ENCODE measurements at places on chromosomes 1 and 21. TPM values are rescaled to one million over a fixed set of nuclear protein-coding genes. Genes with fewer than 3 reads are reported as not detected.

RHEX gene
- 0.28 TPM for polyA plus RNA-seq

DNA sequence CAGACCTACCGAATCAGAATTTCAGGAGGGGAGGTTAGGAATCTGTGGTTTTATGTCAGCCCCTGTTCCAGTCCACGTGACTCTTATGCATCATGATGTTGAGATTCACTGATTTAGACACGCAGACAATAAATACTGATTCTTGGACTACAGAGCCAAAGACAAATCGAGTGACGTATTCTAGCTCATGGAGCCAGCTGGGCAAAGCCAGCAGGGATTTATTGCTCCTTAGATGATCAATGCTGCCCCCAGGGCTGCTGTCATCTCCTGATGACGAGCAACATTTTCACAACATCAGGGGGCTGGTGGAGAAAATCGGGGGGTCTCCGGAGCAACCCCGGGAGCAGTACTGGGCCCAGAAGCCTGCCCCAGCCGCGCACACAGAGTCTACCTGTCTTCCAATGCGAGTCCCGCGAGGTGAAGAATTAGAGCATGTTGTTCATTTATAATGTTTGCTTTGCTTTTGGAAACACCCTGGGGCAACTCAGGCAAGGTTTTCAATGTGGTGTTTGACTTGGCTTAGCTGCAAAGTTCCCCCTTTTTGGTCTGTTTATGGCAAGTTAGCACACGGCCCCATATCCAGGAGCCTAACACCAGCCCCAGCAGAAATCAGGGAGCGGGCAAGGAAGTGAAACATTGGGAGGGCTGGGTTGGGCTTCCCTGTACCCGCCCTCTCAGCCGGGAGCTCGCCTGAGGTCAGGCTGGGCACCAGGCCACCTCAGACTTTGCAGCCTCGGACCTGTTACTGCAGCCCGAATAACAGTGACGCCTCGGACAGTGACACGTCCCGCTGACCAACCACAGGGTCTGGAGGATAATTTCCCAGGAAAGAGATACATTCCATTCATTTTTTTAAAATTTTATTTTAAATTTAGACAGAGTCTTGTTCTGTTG lies 19.9 kb upstream of the CLDN14 start:
- no peak for DNase-seq

- no peak for DNase-seq
Measured at GRCh38 chr1:10132852-10133251, 77.5 kb upstream of the KIF1B start.

DNA sequence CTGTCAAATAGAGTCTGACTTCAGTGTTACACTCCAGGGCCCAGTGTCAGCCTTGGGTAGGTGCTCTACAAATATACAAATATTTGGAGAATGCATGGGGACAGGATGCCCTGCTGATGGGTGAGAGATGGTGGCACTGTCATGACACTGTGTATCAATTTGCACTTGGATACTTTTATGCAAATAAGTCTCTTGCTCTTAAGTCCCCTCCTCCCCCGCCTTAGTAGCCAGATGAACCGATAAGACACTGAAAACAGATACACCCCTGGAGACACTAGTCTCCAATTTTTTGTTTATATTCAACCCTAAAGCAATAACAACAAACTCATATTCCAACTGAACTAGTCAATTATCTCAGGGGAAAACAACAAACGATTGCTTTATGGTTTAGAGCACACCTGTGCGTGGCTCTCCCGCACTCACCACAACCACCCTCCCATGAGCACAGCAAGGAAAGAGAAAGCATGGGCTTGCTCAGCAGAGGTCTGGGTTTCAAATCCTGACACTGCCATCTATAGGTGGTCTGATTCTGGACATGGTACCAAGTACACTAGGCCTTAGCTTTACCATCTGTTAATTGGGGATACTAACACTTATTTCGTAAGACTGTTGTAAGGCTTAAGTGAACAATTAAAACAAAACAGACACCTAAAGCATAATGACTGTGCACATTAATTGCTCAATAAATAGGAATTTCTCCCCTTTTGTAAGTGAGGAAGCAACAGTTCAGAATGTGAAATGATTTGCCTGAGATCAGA lies 50.3 kb downstream of the HIVEP3 start:
- DNase-seq = no peak

DNA sequence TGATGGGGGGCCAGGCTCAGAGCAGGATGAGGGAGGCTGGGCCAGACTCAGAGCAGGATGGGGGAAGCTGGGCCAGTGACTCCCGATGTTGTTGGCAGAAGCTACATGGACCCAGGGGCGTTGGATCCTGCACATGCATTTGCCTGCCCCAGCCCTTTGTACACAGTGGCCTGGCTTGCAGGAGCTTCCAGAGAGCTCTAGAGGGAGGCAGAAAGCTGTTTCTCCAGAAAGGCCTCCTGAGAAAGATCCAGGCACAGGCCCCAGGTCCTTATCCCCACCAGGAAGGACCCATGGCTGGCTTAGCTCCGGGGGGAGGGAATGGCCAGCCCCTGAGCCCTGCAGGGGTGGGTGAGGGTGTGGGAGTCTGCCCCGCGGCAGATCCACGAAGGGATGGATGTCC lies 106.6 kb upstream of the ACTRT2 start:
- no peak for DNase-seq

DNA sequence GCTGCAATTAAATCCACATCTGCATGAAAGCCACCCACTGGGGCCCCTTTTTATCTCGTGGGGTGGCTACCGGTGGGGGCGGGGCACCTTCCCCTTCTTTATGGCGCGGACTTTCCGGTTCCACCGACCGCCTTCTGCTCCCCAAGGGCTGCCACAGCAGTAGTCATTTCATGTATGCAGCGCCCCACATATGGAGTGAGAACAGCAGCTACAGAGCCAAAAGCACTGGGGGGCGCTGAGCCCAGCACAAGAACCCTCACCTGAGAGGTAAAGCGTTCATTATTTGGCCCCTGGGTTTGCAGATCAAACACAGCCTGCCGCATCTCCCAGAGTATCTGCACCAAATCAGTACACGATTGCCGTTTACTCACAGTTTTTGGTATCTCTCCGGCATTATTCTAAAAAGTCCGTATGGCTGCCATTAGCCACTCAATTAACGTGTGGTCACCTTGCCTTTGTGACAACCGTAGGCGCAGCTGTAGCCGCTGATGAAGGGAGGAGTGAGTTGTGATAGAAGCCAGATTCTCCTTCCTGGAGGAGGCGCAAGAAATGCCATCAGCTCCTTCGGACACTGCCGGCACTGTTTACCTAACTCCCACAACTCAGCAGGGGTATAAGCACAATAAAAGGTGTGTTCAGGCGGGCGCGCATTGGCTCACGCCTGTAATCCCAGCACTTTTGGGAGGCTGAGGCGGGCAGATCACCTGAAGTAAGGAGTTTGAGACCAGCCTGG lies 30.4 kb upstream of the CR2 start:
- DNase-seq = no peak

MPZ gene
- 12.0 TPM for polyA plus RNA-seq

GRCh38 chr1:204197068-204197467 lies 777 bp upstream of the KISS1 start:
- DNase-seq = no peak

RAB25 gene
- polyA plus RNA-seq = 1.0 TPM

OR2T29 gene
- polyA plus RNA-seq = not detected

- DNase-seq = peak; percentile 54
Measured at GRCh38 chr1:31154632-31155215, 85.0 kb downstream of the NKAIN1 start.

RBM11 gene
- polyA plus RNA-seq = not detected

DNA sequence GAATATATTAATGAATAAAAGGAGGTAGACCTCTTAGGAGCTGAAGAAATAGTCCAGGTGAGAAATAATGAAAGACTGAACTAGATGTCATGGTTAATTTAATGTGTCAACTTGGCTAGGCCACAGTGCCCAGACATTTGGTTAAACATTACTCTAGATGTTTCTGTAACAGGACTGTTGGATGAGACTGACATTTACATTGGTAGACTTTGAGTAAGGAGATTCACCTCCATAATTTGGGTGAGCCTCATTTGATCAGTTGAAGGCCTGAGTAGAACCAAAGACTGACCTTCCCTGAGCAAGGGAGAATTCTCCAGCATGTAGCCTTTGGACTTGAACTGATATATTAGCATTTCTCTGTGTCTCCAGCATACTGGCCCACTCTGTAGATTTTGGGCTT lies 49.2 kb upstream of the TACSTD2 start:
- no peak for DNase-seq

- DNase-seq = no peak
Measured at GRCh38 chr1:154329551-154330131, 4.3 kb downstream of the ATP8B2 start.

KPRP gene
- polyA plus RNA-seq = not detected

GRCh38 chr21:26844258-26845065 lies 747 bp downstream of the ADAMTS1 start:
- DNase-seq = peak; percentile 69

Measured in hindlimb muscle (tissue), 1 donor.